ENCODE measurements at places on chromosomes 3 and 15. TPM values are rescaled to one million over a fixed set of nuclear protein-coding genes. Genes with fewer than 3 reads are reported as not detected.

LRRC2 gene
- 0.27 TPM for total RNA-seq

GHRL gene
- 0.56 TPM for total RNA-seq

IL17RB gene
- total RNA-seq = 3.7 TPM

DNA sequence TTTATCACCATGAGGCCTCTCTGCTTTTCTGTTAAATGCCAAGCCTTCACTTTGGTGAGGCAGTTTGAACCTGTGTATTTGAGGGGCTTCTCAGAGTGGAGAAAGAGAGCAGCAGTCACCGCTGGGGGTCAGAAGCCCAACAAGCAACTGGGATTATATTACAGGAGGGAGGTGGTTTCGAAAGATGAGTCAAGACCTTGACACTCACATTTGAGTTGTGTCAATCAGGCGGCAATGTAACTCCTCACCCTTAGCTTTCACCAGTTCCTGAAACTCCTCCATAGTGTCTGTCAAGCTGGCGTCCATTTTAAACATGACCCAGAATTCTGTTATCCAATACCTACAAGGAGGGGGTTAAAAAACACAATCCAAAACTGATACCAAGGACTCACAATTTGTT lies 46.5 kb downstream of the RASGRP1 start:
- peaks cover 41% of the 10 kb centered on the region for H3K4me1 ChIP-seq
- DNase-seq = no peak
- no peak overlapping the region for H3K27ac ChIP-seq
- no peak overlapping the region for H3K4me3 ChIP-seq
- H3K36me3 ChIP-seq = peaks cover 73% of the 10 kb centered on the region

GRCh38 chr3:106255870-106256248 lies 387.0 kb upstream of the CBLB start:
- peaks cover 13% of the 10 kb centered on the region for H3K36me3 ChIP-seq
- H3K27me3 ChIP-seq = no peaks in the 10 kb centered on the region
- DNase-seq = no peak
- H3K4me1 ChIP-seq = peaks cover 5% of the 10 kb centered on the region
- no peak overlapping the region for H3K4me3 ChIP-seq

- peaks cover 5% of the 10 kb centered on the region for H3K4me1 ChIP-seq
- DNase-seq = no peak
- no peaks in the 10 kb centered on the region for H3K27me3 ChIP-seq
- no peak overlapping the region for H3K4me3 ChIP-seq
- H3K36me3 ChIP-seq = no peaks in the 10 kb centered on the region
Observed at GRCh38 chr15:92035551-92035950, 182.0 kb downstream of the SLCO3A1 start.

- no peaks in the 10 kb centered on the region for H3K4me1 ChIP-seq
- peaks cover 8% of the 10 kb centered on the region for H3K36me3 ChIP-seq
- H3K4me3 ChIP-seq = no peak overlapping the region
- no peak for DNase-seq
- H3K27me3 ChIP-seq = no peaks in the 10 kb centered on the region
Observed at GRCh38 chr3:25593001-25593400, 71.7 kb downstream of the TOP2B start.

GRCh38 chr15:78455749-78456148 lies 17.7 kb downstream of the IREB2 start:
- no peak overlapping the region for H3K4me3 ChIP-seq
- no peak overlapping the region for H3K27ac ChIP-seq
- DNase-seq = no peak
- peaks cover 53% of the 10 kb centered on the region for H3K4me1 ChIP-seq
- H3K27me3 ChIP-seq = no peaks in the 10 kb centered on the region

Data from activated CD4-positive, alpha-beta T cell treated with anti-CD3 and anti-CD28 coated beads, Interleukin-2, amount 10 ng/mL, durations not matched to agents 7 days and 5 days (primary cell).